ENCODE measurements at places on chromosomes 2 and 18.

DNA sequence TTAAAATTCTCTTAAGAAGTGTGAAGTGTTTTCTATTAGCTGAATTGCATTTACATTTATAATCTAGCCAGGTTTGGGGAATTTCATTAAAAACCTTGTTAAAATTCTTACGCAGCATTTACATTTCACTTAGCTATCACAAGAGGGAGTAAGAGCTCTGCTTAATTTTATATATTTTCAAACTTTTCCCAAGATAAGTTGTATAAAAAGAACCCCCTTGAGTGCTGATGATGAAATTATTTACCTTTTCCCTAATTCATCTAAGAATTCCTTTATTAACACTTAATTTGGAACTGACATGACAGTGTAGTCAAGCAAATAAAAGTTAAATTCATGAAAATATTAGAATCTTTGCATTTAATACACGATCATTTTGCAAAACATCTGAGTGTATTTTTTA lies 54.2 kb upstream of the ZSWIM2 start:
- DNase-seq, result no peak

DNA sequence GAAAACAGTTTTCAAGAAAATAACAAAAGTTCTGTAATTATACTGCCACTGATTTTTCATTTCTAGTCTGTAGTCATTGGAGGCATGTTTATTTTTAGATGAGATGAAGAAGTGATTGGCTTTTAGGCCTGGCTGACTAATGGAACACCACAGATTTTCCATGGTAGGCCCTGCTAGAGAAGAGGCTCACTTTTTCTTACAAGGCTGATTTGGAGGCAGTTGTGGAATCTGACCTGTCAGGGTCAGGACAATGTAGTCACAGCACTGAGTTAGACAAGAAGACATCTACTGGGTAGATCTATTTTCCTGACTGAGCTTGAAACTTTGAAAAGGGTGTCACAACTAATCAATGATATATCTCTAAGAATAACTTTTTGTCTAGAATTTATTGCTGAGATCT lies 43.9 kb downstream of the KDM3A start:
- DNase-seq, result no peak

DNA sequence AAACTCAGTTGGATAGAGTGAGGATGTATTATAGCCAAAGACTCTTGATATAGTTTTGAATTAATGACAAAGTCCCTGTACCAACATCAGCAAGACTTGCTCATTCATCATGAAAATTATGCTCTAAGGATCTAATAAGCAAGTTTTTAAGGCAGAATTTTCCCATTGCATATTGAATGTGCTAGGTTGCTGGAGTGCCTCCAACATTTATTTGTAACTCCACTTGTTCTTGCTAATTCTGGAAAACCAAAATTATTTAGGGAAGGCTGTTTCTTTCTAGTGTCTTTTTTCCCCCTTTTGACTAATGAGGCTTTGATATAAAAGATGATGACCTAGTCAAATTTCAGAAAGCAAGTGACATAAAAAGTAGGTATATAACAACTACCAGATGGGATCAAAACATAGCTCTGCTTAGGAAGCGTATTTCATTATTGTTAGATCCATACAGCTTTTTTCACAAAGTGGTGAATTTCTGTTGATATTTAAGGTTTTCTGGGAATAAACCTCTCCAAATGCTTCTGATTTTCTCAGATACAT lies 7.7 kb downstream of the SLC4A10 start:
- DNase-seq, result no peak

GRCh38 chr2:101956465-101957438 lies 35.0 kb upstream of the IL1R2 start:
- DNase-seq, result no peak

GRCh38 chr18:79199691-79200374 lies 130.6 kb downstream of the ATP9B start:
- no peak for DNase-seq

DNA sequence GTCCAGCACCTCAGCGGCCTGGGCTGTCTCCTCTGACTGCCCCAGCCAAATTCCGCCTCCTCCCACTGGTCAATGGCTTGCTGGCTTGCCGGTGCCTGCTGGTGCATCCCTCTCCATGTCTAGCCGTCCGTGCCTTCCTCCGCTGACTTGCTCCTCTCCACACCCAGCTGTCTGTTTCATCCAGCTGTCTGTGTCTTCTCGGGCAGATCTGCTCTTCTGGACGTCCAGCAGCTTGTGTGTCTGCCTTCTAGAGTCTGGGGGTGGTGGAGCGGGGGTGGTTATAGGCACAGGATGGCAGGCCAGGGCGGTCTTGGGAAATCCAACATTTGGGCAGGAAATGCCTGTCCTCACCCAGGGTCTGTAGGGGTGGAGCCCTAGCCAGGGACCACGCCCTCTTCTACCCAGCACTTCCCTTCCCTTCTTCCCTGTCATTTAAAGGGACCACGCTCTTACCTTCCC lies 369.2 kb downstream of the GALNT13 start:
- DNase-seq, result no peak
